ENCODE measurements at places on chromosomes 6 and 20.

GRCh38 chr20:42366626-42367025 is 748.4 kb upstream of the CHD6 start:
- no peak for DNase-seq

GRCh38 chr20:51097351-51098120 is 74.6 kb upstream of the KCNG1 start:
- DNase-seq: no peak

DNA sequence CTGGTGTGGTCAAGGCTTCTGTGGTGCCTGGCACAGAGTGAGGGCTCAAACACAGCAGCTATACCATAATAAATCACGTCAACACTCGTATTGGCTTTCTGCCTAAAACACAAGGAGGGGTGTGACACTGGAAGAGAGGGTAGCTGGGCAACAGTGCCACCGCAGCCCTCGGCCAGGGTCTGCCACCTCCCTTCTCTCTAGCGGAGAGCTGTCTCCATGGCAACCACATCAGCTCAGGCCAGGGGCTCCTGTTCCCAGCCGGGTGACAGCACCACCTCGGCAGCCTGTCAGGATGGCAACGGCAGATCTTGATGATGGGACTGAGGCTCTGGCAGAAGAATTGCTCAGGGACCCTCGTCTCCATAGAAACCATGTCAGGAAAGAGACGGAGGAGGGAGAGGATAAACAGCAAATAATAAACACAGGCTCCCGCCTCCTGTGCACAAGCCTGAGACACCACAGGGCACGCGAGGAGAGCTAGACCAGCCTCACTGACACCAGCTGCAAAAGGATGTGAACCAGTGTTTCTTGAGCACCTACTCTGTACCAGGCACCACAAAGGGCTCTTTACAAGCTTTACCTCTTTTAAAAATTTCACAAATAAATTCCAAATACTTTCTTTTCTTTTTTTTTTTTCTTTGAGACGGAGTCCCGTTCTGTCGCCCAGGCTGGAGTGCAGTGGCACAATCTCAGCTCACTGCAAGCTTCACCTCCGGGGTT is 50.4 kb upstream of the TLDC2 start:
- no peak for DNase-seq

GRCh38 chr6:111416529-111416928 is 66.5 kb downstream of the REV3L start:
- no peak for DNase-seq

DNA sequence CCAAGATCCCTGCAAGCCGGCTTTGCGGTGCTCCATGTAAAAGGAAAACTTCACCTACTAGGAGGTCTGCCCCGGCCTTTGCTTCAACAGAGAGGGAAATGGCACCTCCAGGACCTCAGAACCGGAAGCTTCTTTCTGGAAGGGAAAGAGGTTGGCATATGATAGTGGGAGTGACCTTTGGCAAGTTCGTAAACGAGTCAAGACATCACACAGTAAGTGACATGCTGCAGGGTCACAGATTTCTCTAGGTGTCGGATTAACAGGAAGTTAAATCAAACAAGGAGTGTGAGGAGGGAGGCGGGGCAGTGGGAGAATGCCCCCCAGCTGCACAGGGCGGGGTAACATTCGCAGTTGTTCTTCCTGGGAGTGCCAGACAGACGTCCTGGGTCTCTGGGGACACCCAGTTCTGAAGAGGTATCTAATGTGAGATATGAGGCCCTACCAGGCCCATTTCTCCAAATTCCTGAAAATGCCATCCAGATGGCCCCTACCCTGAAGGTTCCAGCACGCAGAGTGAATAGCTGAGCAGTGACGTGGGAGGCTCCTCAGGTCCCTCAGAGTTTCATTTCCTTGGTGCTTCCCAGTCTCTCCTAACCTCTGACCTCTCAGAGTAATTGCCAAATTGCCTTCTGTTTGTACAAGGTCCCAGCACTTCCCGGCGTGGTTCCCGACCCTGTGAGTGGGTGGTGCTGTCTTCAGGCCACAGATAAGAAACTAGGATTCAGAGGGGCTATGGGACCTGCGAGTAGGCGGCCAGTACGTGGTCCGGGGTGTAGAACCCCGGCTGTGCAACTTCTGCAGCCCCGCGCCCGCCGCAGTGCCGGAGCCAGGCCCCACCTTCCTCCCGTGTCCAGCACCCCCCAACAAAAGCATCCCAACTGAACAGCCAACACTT is 1.9 kb downstream of the RRBP1 start:
- DNase-seq: no peak

- no peak for DNase-seq
Measured at GRCh38 chr6:149336609-149336928, 19.1 kb downstream of the TAB2 start.

- no peak for DNase-seq
Measured at GRCh38 chr20:56762829-56763228, 133.7 kb downstream of the TFAP2C start.

GRCh38 chr6:149862922-149863697 is 1.0 kb downstream of the LRP11 start:
- DNase-seq: no peak

DNA sequence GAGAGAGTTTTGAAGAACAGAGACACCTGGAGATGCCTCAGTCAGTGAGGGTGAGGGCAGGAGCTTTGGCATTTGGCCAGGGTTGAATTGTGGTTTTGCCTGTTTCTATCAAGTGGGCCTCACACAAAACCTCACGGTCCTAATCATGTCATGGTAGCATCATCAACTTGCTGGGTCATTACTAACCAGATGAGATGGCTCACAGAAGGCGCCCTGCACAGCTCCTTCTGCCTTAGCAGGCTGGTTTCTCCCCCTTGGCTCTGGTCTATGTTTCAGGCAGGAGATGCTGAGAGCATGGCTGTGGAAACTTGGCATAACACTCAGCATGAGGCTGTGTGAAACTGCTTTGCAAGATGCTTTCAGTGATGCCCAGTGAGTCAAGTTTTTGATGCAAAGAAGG is 99.3 kb downstream of the LRRC1 start:
- no peak for DNase-seq

Data from stimulated activated CD8-positive, alpha-beta memory T cell treated with anti-CD3 and anti-CD28 coated beads, Interleukin-4, amount 100 ng/mL, for 1 hour (primary cell).